Activated T-cell treated with anti-CD3 and anti-CD28 coated beads for 1 hour (primary cell): ENCODE measurements at places on chromosomes 2 and 18.

- DNase-seq, result no peak
Measured at GRCh38 chr2:3108105-3108504, 269.5 kb downstream of the EIPR1 start.

DNA sequence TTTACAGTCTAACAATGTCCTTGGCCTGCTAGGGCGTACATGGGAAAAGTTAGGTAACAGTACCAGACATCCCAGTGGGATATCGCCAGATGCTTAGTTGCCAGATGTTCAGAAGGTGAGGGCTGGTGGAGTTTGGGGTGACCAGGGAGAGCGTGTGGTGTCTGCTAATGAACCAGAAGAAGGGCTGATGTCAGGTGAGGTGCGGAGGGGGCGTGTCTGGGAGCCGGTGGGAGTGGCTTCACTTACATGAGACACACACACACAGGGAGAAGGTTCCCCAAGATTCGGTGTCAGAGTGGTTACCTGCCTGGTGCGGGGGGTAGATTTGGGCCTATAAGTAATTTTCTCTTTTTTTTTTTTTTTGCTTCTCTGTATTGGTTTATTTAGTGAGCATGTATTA, 12.2 kb downstream of the RAB31 start:
- DNase-seq, result no peak

GRCh38 chr2:181642086-181642485, 14.8 kb downstream of the CERKL start:
- DNase-seq, result no peak

DNA sequence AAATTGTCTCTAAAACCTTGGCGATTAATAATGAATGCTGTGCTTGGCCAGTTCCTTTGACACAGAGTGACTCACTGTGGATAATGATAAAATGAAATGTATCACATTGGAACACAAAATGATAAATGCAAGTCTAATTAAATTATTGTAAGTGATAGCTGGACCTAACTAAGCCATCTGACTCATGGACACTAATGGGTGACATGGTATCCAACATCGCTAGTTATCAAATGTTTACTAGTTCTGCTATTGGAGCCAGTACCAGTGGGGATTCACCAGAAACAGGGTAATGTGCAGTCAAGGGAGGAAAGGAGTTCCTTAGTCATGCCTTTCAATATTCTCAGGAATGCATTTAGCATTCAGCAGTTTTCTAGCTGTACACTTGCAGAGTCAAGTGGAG, 736.3 kb upstream of the ACVR2A start:
- no peak for DNase-seq

DNA sequence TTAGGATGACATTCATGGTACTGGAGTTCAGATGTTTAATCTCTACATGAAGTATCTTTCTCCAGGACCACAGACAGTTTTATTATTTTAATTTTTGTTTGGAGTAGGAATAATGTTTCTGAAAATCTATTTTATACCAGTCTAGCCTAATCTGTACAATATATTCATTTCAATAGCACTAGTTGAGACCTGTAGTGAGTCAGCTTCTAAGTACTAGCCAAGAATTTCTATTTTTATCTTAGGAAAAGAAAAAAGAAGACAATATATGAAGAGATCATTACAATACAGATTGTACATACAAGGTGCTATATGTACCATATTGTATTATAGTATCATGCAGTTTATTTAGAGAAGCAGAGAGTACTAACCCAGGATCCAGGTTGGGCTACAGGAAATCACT, 826.9 kb upstream of the PIK3C3 start:
- DNase-seq, result no peak

DNA sequence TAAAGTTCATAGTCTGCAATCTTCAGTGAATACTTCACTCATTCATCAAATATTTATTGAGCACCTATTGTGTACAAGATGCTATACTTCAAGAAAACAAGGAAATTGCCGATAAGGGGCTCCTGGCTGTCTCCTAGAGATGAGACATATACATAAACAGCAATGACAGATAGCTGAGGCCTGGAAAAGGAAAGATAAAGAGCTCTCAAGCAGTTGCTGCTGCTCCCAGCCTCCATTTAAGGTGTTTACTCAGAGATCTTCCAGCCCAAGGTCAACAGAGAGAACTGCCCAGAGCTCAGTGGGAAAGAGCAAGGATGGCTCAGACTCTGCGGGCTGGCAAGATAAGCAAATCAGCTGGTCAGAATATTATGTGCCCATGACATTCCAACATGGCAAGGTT, 3.3 kb upstream of the SLC14A2 start:
- no peak for DNase-seq

DNA sequence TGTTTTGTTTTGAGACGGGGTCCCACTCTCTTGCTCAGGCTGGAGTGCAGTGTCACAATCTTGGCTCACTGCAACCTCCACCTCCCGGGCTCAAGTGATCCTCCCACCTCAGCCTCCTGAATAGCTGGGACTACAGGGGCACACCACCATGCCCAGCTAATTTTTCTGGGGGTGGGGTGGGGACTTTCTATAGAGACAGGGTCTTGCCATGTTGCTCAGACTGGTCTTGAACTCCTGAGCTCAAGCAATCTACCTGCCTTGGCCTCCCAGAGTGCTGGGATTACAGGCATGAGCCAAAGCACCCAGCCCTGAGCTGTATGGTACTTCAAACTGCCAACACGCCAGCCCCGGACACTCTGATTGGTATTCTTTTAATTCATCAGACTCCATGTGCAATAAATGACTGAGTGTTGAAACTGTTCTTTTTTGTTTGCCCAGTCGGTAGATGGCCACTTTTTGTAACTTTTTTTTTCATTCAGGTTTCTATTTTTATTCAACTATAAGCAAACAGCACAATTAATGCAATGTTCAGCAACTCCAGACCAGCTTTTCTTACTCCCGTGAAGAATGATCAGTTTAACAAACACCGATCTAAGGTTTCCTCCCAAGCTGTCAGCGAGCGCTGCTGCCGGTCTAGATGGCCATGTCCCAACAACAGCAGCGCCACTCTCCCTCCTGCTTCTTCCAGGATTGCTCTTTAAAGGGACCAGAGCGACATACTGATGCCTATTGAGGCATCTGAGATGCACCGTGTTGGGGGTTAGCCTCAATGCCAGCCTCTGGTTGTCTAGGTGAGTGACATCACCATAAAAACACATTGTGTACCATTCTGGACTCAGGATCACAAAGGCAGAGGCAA, 12.5 kb upstream of the TGOLN2 start:
- no peak for DNase-seq

DNA sequence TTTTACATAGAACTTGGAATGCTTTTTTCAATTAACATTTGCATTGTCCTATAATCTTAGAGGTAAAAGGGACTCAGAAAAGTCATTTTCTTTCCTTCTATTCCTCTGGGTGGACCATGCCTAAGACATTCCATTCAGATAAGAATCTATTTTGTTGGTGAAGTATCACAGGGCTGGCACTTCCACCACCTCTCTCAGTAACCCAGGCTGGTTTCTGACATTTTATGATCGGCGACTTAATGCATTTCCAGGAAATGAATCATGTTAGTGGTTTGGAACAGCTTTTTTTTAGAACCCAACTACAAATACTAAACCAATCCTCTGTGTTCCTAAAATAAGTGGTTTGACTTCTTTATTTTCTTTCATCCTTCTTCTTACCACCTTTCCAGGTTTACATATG, 27.0 kb downstream of the GAD1 start:
- no peak for DNase-seq

DNA sequence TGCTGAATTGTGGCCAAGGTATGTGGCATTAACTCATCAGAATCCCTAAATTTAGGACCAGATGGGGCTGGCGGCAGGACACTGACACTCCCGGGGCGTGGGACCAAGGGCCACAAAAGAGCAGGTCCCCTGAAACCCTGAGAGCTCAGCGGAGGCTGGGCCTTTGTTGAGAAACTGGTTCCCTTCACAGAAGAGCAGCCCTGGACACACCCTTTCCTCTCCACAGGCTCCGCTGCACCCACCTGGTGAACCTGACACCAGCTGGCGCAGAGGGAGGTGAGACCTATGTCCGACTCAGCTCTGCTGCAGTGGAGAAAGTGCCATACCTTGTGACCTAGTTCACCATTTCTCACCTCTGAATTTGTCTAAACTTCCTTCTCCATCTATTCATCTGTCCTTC, 119.5 kb downstream of the RTP5 start:
- DNase-seq, result no peak

GRCh38 chr2:171836146-171836910, 57.7 kb downstream of the SLC25A12 start:
- no peak for DNase-seq

- DNase-seq, result no peak
Measured at GRCh38 chr18:75110846-75111415, 98.0 kb downstream of the PTGR3 start.

DNA sequence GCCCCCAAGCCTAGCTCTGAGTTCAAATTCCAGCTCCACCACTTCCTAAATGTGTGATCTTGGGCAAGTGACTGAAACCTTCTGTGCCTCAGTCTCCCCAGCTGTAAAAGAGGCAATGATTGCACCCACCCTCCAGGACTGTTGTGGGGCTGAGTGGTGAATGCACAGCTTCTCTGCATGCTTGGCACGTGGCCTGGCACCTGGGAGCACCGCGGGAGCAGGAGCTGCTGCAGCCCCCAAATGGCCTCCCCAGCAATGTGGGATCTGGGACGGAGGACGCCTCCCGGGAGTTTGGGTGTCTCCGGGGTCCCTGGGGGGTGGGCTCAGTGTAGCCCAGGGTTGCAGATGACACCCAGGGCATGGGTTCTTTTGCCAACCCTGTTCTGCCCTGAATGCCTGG, 1.6 kb downstream of the KLHL30 start:
- no peak for DNase-seq

- no peak for DNase-seq
Measured at GRCh38 chr2:20196053-20196656, 28.8 kb downstream of the SDC1 start.

DNA sequence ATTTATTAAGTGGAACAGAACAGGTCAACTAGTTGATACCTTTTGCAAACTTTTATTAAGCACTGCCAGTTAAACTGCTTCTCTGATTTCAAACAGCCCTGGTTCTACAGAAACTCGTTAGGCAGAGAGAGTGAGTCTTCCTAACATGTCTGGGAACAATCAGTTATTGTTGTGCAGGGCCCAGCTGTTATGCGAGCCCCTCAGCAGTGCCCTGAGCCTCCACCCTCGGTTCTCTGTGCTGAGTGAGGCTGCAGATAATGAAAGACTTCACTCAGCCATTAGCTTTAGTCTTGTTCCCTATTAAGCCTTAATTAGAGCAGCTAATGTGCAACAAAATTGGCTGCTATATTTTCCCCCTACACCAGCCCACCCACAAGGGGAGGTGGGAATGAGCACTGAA, 39.6 kb downstream of the KCTD18 start:
- no peak for DNase-seq

DNA sequence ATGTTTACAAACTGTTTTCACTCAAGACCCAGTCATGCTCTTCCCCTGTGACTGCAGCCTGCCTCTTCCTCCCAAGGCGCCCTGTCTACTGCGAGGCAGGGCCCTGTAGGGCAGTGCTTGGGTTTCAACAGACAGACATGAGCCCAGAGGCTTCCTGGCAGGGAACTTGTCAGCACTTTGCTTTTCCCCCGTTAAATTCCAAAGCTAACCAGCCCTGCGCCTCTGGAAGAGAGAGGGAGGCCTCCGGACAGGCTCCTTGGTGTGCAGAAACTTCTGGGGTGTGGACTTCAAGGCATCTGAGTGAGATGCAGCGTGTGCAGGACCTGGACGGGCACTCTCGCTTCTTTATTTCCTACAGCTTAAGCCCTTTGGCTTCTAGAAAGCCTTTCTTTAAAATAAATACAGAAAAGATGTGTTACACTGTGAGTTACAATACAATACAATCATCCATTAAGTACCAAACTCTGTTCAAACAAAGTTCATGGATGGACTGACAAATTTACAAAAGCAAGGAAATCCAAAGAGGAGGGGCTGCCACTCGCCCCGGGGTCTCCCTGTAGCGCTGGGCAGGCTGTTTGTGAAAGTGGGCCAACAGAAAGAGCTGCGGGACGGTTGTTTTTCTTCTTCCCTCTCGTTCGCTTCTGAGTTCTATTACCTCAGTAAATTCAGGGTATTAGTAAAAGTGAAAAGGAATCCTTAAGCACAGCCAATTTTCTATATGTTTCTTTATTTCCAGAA, 8.8 kb upstream of the ZNF516 start:
- DNase-seq, result no peak

DNA sequence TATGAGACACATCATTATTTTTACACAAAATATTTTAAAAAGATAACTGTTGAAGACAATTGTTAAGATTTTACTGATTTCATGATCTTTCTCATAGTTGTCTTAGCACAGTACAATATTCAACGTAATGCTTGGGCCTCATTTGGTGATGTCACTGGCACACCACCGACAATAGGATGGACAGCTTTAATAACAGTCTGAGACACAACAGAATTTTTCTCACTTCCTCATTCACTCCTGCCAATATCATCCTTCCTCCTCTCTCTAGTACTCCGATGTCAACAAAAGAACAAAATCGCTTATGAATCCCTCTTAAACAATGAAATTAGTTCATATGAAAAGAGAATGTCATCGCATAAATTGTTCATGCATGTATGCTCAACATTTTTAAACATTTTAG, 461.9 kb upstream of the CDH7 start:
- DNase-seq, result no peak

DNA sequence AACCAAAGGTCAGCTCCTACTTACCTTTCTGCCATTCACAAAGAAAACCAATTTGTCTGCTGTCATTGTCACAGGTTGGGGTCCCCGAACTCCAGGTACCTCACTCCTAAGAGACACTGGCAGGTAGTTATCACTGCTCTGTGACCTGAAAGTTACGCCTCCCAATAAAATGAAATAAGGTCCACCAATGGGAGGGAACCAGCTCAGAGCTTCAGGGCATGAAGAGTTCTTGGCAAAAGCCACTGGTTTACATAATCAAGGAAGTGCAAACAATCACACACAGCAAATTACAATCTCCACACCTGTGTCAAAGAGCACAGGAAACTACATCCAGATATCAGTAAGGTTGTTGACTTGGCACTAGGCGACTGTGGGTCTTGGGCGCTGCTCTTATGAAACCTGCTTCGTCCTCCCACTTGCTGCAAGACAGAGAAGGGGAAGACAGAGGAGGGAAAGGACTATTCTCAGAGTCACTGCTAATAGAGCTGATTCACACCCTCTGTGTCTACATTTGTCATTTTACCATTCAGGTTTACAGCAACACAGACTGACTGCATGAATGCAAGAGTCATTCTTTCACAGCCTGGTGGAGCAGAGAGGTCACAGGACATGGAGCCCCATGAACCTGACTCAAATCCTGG, at the start of gene XDH:
TSS of gene XDH (minus strand) at position 142 of the 641 bp plus-strand sequence. CDS start at position 66, 76 bp downstream.
- DNase-seq, result no peak
